ENCODE measurements at places on chromosomes 11 and 22.

DNA sequence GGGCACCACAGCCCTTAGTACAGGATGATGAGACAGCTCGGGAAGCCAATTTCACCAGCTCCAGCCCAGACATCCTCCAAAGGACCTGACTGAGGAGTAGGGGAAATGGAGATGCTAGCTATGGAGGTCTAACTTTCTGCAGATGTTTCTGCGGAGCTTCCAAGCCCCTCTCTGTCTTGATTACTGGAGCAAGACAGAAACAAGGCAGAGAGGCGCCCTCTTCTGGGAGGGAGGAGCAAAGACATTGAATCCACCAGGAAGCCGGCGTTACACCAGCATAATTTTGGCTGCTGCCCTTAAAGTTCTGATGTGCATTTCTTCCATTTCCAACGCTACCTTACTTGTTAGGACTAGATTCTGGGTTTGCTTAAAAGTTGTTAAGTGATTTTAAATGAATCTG is 107.3 kb upstream of the HSD17B12 start:
- no peaks in the 10 kb centered on the region for H3K36me3 ChIP-seq
- H3K4me1 ChIP-seq: peaks cover 6% of the 10 kb centered on the region
- peaks cover 6% of the 10 kb centered on the region for H3K27me3 ChIP-seq

DNA sequence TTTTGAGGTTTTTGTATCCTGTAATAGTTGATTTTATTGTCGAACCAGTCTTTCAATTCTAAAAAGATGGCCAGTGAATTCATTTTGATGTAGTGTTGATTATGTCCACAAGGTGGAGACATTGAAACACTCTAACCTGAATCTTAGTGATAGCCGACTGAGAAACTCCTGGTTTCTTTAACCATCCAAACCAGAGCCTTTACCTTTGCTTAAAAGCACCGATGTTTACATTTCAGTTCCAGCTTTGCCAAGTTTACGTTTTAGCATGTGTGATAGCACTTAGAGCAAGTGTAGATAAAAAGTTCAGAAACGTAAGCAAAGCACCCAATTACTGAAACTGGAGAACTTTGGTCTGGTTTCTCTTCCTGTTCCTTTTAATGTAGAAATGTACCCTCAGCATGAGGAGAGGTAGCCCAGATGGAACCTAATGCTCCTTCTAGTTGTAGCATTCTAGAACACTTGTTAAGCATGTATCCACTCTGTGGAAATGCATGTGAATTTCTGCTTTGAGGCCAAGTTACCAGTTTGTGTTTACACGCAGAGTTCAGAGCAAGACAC is 208.6 kb downstream of the DBX1 start:
- H3K4me3 ChIP-seq: no peak overlapping the region
- H3K27me3 ChIP-seq: no peaks in the 10 kb centered on the region
- DNase-seq: no peak
- H3K27ac ChIP-seq: no peak overlapping the region
- peaks cover 18% of the 10 kb centered on the region for H3K36me3 ChIP-seq

DNA sequence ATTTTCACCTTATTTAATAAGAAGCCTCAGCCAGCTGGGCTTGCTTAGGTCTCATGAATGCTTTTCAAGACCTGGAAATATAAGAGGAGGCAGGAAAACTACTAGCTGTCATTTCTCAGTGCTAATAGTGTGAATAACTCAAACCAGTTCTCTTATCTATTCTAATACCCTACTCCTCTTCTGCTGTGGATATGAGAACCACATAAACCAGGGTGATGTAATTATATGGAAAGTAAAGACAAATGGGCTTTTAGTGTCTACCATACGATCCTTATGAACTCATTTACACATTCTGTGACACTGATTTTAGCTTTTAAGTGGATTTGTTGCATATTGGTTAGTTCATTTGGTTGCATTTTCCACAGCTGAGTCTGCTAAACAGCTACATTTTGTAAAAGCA is 8.6 kb downstream of the PDGFD start:
- H3K4me1 ChIP-seq: no peaks in the 10 kb centered on the region
- H3K27me3 ChIP-seq: no peaks in the 10 kb centered on the region
- H3K36me3 ChIP-seq: no peaks in the 10 kb centered on the region
- DNase-seq: no peak

GRCh38 chr22:43857367-43857766 is 4.9 kb downstream of the SULT4A1 start:
- no peaks in the 10 kb centered on the region for H3K36me3 ChIP-seq
- DNase-seq: no peak
- H3K4me3 ChIP-seq: no peak overlapping the region
- no peaks in the 10 kb centered on the region for H3K27me3 ChIP-seq
- H3K27ac ChIP-seq: no peak overlapping the region

- DNase-seq: no peak
- no peaks in the 10 kb centered on the region for H3K27me3 ChIP-seq
- no peaks in the 10 kb centered on the region for H3K36me3 ChIP-seq
- H3K27ac ChIP-seq: no peak overlapping the region
- H3K4me3 ChIP-seq: no peak overlapping the region
These were observed 4.3 kb upstream of the SBF2 start for GRCh38 chr11:10298342-10298741.

GRCh38 chr11:61173456-61173855 is 12.2 kb upstream of the VPS37C start:
- H3K4me3 ChIP-seq: no peak overlapping the region
- DNase-seq: no peak
- no peaks in the 10 kb centered on the region for H3K36me3 ChIP-seq
- H3K4me1 ChIP-seq: no peaks in the 10 kb centered on the region

DNA sequence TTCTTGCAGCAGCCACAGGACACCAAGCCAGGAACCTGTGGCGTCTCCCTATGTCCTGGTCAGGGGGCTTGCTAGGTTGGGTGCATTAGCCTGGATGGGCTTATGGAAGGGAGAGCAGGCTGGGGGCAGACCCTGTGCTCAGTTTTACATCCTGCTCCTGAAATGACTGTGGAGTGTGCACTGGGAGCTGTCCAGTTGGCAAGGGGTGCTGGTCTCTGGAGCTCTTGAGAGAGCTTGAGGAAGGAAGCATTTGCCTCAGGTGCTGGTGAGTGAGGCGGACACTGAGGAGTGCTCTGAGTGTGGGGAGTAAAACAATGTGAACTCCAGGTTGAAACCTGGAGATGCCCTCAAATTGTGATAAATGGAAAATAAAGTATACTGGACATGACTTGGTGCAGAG is 3.4 kb downstream of the SCGB1D4 start:
- H3K27me3 ChIP-seq: no peaks in the 10 kb centered on the region
- no peaks in the 10 kb centered on the region for H3K4me1 ChIP-seq
- no peak overlapping the region for H3K27ac ChIP-seq
- H3K4me3 ChIP-seq: no peak overlapping the region
- H3K36me3 ChIP-seq: no peaks in the 10 kb centered on the region

DNA sequence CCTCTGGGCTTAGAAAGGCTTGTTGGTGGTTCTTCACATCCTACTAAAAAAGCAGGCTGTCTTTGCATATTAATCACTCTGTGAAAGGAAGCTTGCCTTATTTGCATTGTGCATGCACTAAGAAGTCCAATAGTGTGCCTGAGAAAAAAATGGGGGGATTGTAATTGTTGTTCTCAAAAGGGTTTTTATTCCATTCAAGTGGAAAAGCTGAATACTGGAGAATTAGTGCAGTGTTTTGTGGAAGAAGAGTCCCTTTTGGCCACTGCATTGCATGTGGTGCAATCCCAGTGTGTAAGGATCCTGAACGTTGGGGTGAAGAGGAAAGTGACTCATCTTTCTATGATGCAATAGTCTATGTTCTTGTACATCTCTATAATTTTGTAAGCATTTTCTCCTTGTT is 16.5 kb downstream of the NCAM1 start:
- H3K27ac ChIP-seq: no peak overlapping the region
- no peak overlapping the region for H3K4me3 ChIP-seq
- DNase-seq: no peak
